ENCODE measurements at places on chromosomes 3 and 15. TPM values are rescaled to one million over a fixed set of nuclear protein-coding genes. Genes with fewer than 3 reads are reported as not detected.

The CFAP91 gene
- total RNA-seq = 0.45 TPM

The RBSN gene
- 31.1 TPM for total RNA-seq

The FGF7 gene
- total RNA-seq = 39.2 TPM

The ARNT2 gene
- 26.3 TPM for total RNA-seq

DNA sequence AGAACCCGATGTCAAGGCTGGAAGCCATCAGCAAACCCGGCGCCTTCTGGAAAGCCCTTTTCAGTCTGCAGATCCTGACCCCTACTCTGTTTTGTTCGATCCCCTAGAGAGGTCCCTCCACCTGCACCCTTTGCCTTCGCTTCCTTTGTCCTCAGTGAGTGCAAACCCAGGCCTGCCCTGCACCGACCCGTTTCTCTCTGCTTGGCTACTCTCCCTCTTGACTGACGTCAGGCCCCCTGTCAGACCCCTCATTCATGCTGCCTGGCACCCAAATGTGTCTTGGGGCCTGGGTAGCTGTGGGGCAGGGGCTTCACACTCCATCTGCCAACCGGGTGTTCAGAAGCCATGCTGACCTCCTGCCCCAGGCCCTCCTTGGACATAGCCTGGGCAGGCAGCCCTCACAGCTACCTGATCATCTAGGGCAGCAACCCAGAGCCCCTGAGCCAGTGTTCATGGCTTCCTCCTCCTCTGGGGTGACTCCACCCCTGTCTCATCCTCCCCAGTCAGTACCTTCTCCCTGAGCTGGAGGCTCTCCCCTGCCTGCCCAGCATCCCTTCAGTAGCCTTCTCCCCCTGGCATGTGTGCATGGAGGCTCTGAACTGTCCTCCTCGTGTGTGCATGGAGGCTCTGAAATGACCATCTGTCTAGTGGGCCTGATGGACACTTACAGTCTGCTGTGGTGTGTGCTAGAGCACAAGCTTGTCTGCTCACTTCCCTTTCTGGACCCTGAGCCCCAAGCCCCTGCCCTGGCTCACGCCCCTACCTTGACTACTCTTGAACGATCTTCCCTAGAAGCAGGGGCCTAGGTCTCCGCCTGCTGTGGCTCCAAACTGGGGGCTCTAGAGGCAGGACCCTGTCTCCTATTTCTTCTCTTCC, 69.4 kb downstream of the EXOG start:
- no peak for DNase-seq

- DNase-seq = no peak
Observed at GRCh38 chr3:567488-568185, 371.1 kb downstream of the CHL1 start.

DNA sequence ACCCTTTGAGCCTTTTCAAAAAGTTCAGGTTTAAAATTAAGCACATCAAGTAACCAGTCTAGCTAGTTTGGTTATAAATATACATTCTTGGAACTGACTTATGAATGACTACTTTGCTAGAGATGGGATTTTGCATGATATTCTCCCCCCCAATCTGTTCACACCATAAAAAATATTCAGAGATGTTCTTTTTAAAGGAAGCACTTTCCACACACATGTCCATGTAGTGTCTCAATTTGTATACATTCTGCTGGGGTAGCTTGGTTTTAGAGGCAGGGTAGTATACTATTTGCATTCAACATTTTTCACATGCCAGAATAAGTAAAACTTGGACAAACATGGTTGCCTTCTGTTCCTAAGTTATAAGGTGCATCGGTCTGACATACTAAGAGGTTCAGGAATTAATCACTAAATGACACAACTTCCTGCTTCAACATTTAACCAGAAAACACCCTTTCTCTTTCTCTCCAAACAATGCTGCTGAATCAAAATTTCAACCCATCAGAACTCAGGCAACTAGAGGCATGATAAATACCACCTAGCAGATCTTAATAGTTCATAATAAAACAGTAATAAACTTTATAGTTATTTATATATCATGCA, 57.0 kb downstream of the SUMF1 start:
- DNase-seq = no peak

The MEX3B gene
- 14.0 TPM for total RNA-seq

- DNase-seq = peak; percentile 57
Observed at GRCh38 chr3:100402256-100402655, 917 bp downstream of the LNP1 start.

- no peak for DNase-seq
Observed at GRCh38 chr3:83821506-83821905, 1137.3 kb upstream of the CADM2 start.

GRCh38 chr15:83270176-83270575, 14.3 kb downstream of the BNC1 start:
- DNase-seq = no peak

- no peak for DNase-seq
Observed at GRCh38 chr3:6714962-6715361, 146.0 kb upstream of the GRM7 start.

- no peak for DNase-seq
Observed at GRCh38 chr3:184325715-184326369, 11.4 kb downstream of the EIF4G1 start.

The PCSK6 gene
- 2.2 TPM for total RNA-seq

The HPS3 gene
- 22.0 TPM for total RNA-seq

GRCh38 chr15:67010898-67011616, 54.3 kb upstream of the SMAD3 start:
- peak; percentile 58 for DNase-seq

DNA sequence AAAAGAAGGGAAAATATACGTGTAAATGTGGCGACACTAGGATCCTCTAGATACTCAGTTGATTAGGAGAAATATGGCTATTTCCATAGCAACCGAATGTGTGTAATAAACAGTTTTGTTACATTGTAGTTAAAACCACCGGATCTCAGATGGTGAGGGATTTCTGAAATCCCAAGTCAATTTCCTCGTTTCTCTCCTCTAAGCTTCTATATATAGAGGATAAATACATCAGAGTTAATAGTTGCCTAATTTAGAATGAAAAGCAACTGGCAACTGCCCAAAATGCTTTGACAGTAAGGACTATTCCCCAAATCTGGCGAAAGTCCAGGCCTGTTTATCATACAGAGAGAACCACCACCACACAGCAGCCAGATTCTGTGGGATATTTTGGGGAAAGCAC, 112.6 kb downstream of the GABRB3 start:
- DNase-seq = no peak

GRCh38 chr15:69407719-69408400, 6.3 kb upstream of the KIF23 start:
- DNase-seq = no peak

DNA sequence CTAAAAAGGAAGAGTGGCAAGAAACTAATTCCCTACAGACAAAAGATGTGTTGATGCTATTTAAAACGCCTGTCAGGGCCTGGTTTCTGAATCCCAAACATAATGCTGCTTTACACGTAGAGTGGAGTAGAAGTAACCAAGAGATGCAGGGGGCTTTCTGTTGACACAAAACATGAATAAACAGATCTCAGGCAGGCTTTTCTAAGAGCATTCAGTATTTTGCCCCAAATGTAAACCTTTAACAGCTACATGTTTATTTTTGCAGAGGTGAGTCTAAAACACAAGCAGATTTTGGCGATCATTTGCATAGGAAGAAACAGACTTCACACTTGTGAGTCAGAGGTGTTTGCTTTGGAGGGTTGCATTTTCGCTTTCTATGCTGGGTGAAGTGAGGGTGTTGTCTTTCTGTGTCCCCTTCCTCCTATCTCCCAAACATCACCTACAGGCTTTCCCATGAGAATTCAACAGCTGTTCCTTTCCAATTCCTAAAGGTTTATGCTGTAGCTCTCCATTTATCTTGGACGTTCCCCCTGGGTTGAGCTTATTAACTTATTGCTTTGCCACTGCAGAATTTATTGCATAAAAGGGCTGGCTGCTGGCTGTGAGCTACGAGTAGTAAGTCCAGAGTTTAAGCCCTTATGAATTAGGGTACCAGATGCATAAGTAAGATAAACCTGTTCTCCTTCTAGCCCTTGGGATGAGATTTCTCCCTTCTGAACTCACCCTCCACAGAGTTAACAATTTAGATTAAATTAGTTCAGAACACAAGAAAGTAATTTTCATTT, 156.7 kb downstream of the DIPK2A start:
- DNase-seq = no peak

DNA sequence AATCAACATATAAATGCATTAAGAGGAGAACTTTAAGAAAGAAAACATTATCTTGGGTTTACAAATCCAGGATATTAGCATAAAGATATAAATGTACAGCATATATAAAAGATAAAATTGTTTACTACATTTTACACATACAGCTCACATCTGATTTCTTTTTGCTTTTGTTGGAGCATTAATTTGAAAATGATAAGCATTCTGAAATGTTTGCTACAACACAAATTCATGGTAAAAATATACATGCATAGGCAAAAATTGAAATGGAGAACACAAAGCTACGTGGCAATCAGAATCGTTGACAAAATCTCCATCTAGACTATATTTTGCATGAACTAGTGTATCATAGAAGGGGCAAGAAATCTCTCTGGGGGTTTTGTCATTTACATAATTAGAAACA, 159.1 kb downstream of the TIGIT start:
- no peak for DNase-seq

The CYP1A1 gene
- not detected for total RNA-seq

- no peak for DNase-seq
Observed at GRCh38 chr3:182671541-182671940, 121.8 kb upstream of the ATP11B start.

DNA sequence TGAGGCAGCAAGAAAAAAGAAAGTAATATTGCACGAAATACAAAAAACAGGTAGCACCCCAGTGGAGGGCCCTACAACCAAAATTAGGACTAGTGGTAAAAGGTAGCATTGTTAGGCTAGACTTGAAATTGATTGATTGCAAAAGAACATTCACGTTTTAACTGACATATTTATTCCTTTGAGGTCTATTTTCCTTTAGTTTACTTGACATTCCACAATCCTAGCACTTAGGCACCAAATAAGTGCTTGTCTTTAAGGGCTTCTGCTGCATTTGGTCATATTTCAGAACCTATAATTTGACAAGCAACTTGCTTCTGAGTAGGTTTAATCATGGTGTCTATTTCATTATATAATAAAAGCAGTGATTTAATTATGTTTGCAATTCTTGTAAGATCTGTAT, 642.7 kb upstream of the AGTR1 start:
- DNase-seq = no peak

DNA sequence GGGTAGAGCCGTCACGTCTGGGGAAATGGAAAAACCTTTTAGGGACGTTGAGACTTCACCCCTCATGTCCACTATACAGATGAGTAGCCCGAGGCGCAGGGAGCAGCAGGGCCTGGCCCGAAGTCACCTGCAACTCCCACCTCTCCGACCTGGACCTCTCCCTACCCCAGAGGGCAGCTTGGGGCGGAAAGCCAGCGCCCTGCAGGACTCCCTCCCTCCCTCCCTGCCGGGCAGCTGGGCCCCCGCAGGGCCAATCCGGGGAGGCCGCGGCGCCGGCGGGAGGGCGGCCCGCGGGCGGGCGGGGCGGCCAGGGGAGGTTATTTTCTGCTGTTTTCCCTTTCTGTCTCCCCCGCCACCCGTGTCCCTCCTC, 2.0 kb downstream of the WNT7A start:
- no peak for DNase-seq

- DNase-seq = no peak
Observed at GRCh38 chr3:108548886-108549285, 38.5 kb upstream of the MYH15 start.

The TRMT10C gene
- 39.2 TPM for total RNA-seq

The CADM2 gene
- 1.8 TPM for total RNA-seq

DNA sequence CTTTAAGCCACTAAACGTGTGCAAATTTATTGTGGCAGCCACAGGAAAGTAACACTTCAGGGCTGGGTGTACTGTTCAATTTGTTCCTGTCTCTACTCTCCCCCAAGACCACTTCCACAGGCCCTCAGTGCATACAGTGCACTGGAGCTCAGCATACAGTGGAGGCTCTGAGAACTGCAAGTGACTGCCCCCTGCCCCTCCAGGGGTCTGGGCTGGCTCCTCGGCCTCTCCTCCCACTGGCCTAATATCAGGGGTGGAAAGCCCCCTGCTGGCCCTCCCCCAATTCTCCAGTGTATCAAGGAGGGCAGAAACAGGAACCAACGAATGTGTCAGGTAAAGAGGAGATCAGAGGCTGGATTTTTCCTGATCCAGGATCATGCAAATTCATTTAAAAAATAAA, 19.9 kb upstream of the HEG1 start:
- no peak for DNase-seq

DNA sequence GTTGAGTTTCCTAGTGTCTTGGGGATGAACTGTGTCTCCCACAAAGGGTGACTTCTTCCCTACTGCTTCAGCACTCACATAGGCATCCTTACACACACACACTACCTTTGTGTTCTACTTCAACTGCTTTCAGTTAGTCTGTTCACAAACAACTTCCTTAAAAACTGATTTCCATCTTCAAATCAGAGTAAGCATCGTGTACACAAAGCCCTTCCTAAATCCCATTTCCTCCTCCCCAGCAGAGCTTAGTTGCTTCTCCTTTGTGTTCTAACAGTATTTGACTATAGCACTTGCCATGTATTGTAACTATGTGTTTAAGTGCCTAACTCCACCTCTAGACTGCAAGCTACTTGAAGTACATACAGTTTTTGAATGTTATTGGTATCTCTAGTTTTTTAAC, 71.7 kb downstream of the TNIK start:
- DNase-seq = no peak

DNA sequence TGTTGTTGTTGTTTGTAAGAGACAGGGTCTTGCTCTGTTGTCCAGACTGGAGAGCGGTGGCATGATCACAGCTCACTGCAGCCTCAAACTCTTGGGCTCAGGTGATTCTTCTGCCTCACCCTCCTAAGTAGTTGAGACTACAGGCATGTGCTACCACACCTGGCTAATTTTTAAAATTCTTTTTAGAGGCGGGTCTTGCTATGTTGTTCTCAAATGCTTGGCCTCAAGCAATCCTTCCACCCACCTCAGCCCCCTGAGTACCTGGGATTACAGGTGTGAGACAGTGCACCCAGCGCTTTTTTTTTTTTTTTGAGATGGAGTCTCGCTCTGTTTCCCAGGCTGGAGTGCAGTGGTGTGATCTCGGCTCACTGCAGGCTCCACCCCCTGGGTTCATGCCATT, 46.7 kb downstream of the TMOD3 start:
- no peak for DNase-seq

DNA sequence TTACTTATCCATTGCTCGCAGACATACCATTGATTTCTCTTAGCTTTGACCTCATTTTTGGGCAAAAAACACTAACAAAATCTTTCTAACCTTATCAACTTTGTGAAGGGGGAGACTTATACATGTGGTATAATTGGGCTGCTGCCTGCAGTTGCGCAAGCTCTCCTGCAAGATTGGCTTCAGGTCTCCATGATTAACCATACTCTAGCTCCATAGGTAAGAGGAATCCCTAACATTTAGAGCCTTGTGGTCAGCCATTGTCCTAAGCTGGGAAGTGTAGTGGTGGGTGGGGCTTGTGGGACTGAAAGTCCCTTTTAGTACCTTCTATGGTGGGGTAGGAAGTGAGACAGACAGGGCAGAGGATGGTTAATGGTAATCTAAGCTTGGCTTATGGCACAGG, 179.6 kb upstream of the THRB start:
- DNase-seq = no peak

The MESP2 gene
- 0.42 TPM for total RNA-seq
